ENCODE measurements at places on chromosomes 6 and 20.

DNA sequence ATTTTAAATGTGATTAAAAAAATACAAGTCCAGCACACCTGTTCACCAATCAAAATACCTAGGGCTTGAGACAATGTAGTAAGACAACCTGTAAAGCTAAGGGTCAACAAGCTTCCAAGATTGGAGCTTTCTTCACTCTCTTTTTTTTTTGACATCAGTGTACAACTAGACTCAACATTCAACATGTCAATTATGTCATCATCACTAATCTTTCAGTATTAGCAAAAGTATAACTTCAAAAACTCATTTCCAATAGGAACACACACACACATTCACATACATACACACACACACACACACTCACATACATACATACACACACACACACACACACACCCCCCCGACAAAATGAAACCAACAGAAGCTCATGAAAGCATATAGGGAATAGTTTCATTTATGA lies 26.0 kb downstream of the PRKN start:
- no peak for DNase-seq

GRCh38 chr6:17393892-17394631 lies 667 bp downstream of the CAP2 start:
- DNase-seq = no peak

DNA sequence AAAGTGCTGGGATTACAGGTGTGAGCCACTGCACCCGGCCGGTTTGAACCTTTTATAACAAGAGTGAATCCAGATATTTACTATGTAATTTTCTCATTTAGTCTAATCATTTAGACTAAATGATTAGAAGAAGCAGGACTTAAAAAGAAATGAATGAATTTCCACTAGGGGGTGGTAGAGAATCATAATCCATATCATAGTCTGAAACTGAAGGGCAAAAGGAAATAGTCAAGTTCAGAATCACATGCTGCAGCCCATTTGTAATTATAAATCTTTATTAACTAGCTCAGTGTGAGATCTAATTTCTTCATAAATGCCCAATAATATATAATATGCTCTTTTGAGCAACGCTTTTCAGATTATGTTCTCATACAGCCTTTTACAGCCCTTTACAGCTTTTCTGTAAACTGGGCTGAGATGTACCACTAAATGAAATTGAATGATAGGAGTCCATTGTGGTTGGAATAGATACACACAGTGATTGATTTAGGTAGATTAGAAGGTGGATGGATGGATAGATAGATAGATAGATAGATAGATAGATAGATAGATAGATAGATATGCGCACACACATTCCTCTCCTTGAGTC lies 31.8 kb downstream of the PSMB9 start:
- no peak for DNase-seq

GRCh38 chr20:50762435-50763220 lies 31.2 kb downstream of the PARD6B start:
- DNase-seq = no peak

DNA sequence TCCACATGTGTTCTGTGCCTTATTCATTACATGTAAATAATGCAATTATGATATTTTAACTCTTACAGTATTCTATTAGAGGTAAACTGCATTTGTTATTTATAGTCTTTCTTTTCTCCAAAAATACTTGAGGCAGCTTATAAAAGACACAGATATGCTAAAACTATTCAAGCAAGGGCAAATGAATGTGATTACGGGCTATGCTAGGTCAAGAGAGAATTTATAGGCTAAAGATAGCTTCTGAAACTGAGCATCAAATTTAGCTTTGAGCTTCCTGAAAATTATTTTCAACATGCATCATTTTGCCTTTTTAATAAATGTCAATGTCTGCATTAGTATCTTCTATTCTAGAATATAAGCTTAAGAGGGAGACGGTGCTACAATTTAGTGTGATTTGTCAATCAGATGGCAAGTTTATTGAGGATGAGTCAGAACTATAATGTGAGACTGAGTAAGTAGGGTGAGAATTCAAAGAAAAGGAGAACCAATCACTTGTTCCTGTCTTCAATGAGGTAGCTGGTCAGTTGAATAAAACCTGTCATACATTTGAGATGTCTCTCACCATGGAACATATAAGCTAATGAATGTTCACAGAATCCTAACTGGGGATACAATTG lies 669.4 kb upstream of the CITED2 start:
- no peak for DNase-seq

- DNase-seq = no peak
Observed at GRCh38 chr6:35154947-35155346, 13.8 kb upstream of the TCP11 start.

GRCh38 chr6:146851837-146852236 lies 253.1 kb downstream of the ADGB start:
- DNase-seq = no peak

GRCh38 chr6:43096451-43097097 lies 20.5 kb downstream of the PTK7 start:
- DNase-seq = no peak

DNA sequence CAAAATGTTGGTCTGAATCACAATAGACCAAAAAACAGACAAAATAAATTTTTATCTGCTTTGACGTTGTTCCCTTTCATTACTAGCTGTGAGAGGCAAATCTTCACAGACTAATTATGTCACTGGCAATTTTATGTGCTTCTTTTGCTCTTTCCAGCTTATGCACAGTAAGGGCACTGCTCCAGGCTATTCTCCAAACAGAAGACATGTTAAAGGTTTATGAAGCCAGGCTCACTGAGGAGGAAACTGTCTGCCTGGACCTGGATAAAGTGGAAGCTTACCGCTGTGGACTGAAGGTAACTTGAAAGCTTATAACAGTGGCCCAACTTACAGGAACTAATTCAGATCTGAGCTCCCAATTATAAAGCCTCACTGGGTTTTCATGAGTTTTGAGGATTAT lies 15.5 kb upstream of the SNRNP48 start:
- no peak for DNase-seq

- no peak for DNase-seq
Observed at GRCh38 chr20:19974630-19975435, 42.3 kb upstream of the NAA20 start.

- no peak for DNase-seq
Observed at GRCh38 chr6:2190661-2191389, 54.6 kb downstream of the GMDS start.
